ENCODE measurements at places on chromosomes 11 and 22. TPM values are rescaled to one million over a fixed set of nuclear protein-coding genes. Genes with fewer than 3 reads are reported as not detected.

- no peaks in the 10 kb centered on the region for H3K36me3 ChIP-seq
- DNase-seq = no peak
- H3K4me1 ChIP-seq = no peaks in the 10 kb centered on the region
- no peaks in the 10 kb centered on the region for H3K27me3 ChIP-seq
- H3K4me3 ChIP-seq = no peak overlapping the region
These were observed 30.4 kb downstream of the CYP2R1 start for GRCh38 chr11:14861680-14862079.

DNA sequence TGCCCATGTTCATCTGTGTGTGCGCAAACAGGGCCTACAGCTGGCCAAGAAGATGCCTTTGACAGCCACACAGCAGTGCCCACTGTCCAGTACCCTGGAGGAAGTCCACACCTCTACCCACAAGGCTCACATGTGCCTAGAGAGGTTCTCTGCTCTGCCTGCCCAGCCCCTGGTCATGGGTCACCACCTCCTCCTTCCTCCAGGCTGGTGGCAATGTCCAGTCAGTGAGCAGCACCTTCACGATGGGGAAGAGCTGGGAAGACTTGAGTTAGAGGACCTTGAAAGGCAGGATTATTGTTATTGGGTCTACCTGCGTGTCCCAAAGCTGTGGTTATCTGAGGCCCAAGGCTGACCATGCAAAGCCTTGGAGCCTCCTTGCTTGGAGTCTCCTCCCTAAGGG lies 28.4 kb upstream of the TTC12 start:
- H3K27ac ChIP-seq = no peak overlapping the region
- no peak overlapping the region for H3K4me3 ChIP-seq
- no peaks in the 10 kb centered on the region for H3K27me3 ChIP-seq
- H3K36me3 ChIP-seq = no peaks in the 10 kb centered on the region
- no peaks in the 10 kb centered on the region for H3K4me1 ChIP-seq
- DNase-seq = no peak

DNA sequence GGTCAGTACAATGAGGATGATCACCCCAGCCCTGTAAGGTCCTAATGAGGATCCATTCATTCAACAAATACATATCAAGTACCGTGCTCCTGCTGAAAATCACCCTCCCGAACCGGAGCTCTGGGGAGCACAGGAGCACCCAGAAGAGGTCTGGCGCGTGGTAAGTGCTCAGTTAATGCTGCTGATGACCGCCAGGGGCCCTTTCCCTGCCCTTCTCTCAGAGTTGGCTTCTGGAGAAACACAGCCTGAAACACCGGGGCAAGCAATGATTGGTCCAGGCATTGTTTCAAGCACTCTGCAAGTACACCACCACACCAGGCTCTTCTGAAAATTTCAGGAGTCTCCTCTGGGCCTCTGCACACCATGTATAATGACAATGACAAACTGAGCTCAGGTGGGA lies 3.8 kb upstream of the CCDC86 start:
- H3K4me1 ChIP-seq = peaks cover 10% of the 10 kb centered on the region
- H3K27ac ChIP-seq = no peak overlapping the region
- no peak for DNase-seq
- H3K36me3 ChIP-seq = no peaks in the 10 kb centered on the region

GRCh38 chr22:41446057-41446501 lies 522 bp downstream of the TOB2 start:
- H3K4me3 ChIP-seq = peak overlapping the region; percentile 66
- H3K4me1 ChIP-seq = peaks cover 30% of the 10 kb centered on the region
- no peaks in the 10 kb centered on the region for H3K27me3 ChIP-seq

DNA sequence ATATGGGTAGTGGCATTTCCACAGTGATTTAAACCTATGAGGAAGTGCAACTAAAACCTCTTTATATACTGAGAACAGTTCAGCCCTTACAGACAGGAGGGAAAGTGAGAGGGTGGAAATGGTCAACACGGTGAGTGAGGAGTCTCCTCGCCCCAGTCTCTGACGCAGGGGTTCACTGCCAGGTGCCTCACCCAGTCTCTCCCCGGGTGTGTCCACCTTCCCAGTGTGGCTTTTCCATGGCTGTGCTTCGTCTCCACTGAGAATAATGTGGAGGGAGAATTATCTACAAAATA lies 116.6 kb upstream of the TOP3B start:
- H3K4me3 ChIP-seq = no peak overlapping the region
- no peaks in the 10 kb centered on the region for H3K4me1 ChIP-seq
- DNase-seq = no peak
- no peak overlapping the region for H3K27ac ChIP-seq
- no peaks in the 10 kb centered on the region for H3K36me3 ChIP-seq

GRCh38 chr11:95091663-95092180 lies 2.1 kb downstream of the ENDOD1 start:
- H3K4me3 ChIP-seq = no peak overlapping the region
- peak overlapping the region; percentile 97 for H3K27ac ChIP-seq

DNA sequence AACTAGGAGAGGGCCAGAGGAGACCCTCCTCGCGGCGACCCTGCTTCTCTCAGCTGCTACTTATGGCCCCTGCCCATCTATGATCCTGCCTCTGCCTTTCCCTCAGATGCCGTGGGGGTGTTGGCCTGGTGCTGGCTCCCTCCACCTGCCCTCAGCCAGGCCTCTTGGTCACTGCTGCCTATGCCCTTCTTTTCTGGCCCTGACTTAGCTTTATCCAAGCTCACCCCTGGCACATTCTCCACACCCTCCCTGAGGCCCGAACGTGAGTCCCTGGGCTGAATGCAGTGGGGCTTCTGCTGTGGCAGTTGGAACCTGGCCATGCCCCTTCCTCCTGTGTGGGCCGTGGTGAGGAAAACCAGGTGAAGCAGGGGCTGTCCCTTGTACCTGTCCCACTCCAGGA lies 19.8 kb upstream of the SUSD2 start:
- DNase-seq = no peak
- H3K27me3 ChIP-seq = no peaks in the 10 kb centered on the region
- H3K4me1 ChIP-seq = peaks cover 18% of the 10 kb centered on the region
- H3K27ac ChIP-seq = no peak overlapping the region
- no peaks in the 10 kb centered on the region for H3K36me3 ChIP-seq

- DNase-seq = peak; percentile 19
- peaks cover 10% of the 10 kb centered on the region for H3K4me1 ChIP-seq
- H3K4me3 ChIP-seq = no peak overlapping the region
- no peaks in the 10 kb centered on the region for H3K27me3 ChIP-seq
These were observed 2.9 kb upstream of the CYP2R1 start for GRCh38 chr11:14894657-14895598.

- no peaks in the 10 kb centered on the region for H3K27me3 ChIP-seq
- H3K27ac ChIP-seq = no peak overlapping the region
- no peak for DNase-seq
- H3K4me1 ChIP-seq = no peaks in the 10 kb centered on the region
These were observed 37.4 kb downstream of the CEP57 start for GRCh38 chr11:95827696-95828095.

- DNase-seq = no peak
- no peaks in the 10 kb centered on the region for H3K4me1 ChIP-seq
- H3K27me3 ChIP-seq = no peaks in the 10 kb centered on the region
- H3K4me3 ChIP-seq = no peak overlapping the region
These were observed 67.6 kb downstream of the BLID start for GRCh38 chr11:122048401-122048800.

DNA sequence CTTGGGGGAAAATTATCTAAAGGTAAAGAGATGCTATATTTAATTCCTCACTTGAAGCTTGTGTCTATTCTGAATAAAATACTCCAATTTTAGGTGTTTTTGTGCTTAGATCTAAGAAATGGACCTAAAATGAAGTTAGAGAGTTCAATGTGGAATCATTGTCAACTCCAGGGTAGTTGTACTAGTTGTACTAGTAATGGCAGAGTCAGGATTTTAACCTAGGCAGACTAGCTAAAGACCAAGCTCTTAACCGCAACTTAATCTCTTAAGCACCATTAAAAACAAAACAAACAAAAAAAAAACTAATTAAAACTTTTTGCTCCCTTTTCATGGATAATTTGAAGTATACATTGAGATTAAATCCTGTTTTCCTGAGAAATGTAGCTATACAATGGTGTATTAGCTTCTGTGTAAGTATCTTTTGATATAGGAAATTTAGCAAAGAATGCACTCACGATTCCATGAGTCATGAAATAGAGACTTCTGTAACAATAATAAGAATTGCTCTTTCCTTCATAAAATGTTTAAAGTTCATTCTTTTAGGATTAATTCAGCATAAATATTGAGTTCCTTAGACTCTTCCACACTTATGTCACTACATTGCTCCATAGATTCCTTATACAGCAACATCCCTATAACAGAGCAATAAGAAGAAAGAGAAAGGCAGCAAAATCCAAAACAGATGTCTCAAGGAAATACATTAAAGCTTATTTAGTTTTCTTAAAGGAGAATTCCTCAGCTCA lies 26.5 kb upstream of the SOX6 start:
- H3K4me1 ChIP-seq = no peaks in the 10 kb centered on the region
- H3K4me3 ChIP-seq = no peak overlapping the region
- H3K36me3 ChIP-seq = no peaks in the 10 kb centered on the region
- no peaks in the 10 kb centered on the region for H3K27me3 ChIP-seq
- DNase-seq = no peak
- no peak overlapping the region for H3K27ac ChIP-seq

DNA sequence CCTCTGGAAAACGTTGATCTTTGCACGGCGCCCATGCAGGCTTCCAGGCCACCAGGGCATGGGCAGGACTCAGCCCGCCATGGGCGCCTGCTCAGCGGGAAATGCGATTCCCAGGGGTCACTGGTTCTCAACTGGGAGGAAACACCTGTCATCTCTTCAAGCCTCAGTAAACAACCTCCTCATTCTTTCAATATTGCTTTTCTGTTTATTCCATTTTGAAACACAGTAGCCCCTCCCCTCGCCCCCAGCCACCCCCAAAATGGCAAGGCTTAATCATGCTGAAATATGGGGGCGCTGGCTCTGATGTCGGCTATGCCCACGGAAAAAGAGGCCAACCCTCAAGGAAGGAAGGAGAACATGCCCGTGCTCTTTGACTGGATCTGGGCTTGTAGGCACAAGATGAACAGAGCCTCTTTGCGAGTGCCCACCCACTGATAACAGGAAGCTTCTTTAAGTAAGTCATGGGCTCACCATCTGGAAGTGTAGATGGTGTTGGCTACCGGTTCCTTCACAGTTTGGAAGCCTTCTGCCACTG lies 594 bp upstream of the POU2AF1 start:
- H3K4me1 ChIP-seq = no peaks in the 10 kb centered on the region
- no peaks in the 10 kb centered on the region for H3K27me3 ChIP-seq
- no peak overlapping the region for H3K27ac ChIP-seq
- H3K4me3 ChIP-seq = no peak overlapping the region
- H3K36me3 ChIP-seq = no peaks in the 10 kb centered on the region

GRCh38 chr11:2095542-2095941 lies 43.6 kb downstream of the IGF2 start:
- H3K4me3 ChIP-seq = no peak overlapping the region
- peaks cover 36% of the 10 kb centered on the region for H3K4me1 ChIP-seq
- H3K36me3 ChIP-seq = no peaks in the 10 kb centered on the region

DNA sequence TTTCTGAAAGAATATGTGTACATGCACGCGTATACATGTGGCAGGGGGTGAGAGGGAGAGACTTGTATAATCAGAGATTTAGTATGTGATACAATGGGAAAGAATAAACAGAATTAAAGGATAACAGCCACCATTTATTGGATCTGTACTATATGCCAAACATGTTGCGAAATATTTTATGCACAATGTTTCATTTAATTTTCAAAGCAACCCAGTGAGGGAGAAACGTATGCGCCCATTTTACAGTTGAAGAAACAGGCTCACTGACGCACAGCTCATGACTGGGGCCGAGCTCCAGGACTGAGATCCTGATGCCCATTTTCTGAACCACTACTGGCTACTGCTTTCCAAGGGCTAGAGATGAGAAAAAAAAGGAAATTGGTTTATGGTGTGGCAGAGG lies 3.3 kb upstream of the OAF start:
- no peaks in the 10 kb centered on the region for H3K36me3 ChIP-seq
- no peak overlapping the region for H3K4me3 ChIP-seq
- H3K4me1 ChIP-seq = peaks cover 17% of the 10 kb centered on the region

DNA sequence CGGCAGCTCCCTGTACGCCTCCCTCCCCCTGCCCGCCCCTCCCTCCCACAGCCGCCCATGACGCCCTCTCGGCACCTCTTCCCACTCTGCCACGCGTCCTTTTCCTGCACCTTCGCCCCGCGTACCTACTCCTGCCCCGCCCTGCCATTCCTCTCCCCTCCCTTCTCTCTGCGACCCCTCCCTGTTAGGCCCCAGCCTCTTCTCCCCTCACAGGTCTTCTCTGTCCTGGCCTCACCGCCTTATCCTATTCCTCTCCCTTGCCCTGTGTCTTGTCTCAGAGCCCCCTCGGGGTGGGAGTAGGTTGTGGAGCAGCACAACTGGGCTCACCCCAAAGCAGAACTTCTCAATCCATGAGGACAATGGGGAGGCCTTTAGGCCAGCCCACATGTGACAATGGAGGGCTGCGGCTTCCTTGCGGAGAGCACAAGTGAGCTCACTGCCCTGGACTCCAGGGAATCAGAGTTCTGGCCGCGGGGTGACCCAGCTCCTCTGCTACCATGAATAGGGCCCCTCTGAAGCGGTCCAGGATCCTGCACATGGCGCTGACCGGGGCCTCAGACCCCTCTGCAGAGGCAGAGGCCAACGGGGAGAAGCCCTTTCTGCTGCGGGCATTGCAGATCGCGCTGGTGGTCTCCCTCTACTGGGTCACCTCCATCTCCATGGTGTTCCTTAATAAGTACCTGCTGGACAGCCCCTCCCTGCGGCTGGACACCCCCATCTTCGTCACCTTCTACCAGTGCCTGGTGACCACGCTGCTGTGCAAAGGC lies 539 bp downstream of the SLC35C1 start:
- peak overlapping the region; percentile 76 for H3K4me3 ChIP-seq
- H3K36me3 ChIP-seq = no peaks in the 10 kb centered on the region
- H3K27me3 ChIP-seq = no peaks in the 10 kb centered on the region

Gene TNNI2
- total RNA-seq = 1,903 TPM

Gene CACNA1I
- not detected for total RNA-seq

Gene NPAS4
- not detected for total RNA-seq

Gene DGCR6
- total RNA-seq = 33.1 TPM

Gene C2CD3
- total RNA-seq = 16.7 TPM

Gene P2RY6
- 2.8 TPM for total RNA-seq

Gene ZP1
- not detected for total RNA-seq

Gene KDELR3
- 2.0 TPM for total RNA-seq
